Stimulated activated CD4-positive, alpha-beta T cell treated with anti-CD3 and anti-CD28 coated beads, Interleukin-4, amount 100 ng/mL, for 4 hours (primary cell): ENCODE measurements at places on chromosomes 11 and 22.

DNA sequence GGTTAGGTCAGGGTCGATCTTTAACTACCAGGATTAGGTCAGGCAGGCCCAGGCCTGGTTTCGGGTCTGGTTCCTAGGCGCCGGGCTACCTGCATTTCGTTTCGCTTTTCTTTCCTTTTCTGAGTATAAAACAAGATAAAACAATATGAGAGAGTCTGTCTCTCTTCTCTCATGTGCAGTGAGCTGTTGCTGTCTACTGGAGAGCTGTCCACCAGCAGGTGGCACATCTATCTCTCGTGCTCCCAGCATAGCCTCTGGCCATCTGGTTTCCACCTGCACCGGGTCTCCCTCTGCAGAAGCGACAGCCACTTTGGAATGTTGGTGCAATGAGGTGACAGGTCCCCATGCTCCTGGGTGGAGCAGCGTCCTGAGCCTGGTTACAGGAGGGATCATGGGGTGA, 27.6 kb downstream of the RIBC2 start:
- peak; percentile 19 for DNase-seq

- no peak for DNase-seq
Measured at GRCh38 chr11:15095736-15096228, 18.9 kb upstream of the INSC start.

GRCh38 chr11:19326499-19326898, 85.8 kb upstream of the E2F8 start:
- DNase-seq: no peak

DNA sequence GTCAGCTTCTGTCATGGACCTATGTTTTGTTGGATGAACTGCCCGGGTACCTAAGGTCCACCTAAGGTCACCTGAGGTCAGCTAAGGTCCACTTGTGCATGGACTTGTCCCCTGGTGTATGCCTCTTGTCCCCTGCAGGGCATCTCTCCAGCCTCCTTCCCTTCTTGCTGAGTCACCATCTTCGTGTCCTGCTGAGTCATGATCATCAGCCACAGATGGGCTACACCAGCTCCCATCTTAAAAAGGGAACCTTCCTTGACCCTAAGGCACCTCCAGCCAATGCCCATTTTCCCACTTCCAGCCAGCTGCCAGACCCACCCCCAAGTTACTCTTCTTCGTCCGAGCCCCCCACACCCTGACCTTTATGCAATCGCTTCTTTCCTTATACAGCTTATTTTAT, 544.9 kb downstream of the TBC1D22A start:
- DNase-seq: no peak

DNA sequence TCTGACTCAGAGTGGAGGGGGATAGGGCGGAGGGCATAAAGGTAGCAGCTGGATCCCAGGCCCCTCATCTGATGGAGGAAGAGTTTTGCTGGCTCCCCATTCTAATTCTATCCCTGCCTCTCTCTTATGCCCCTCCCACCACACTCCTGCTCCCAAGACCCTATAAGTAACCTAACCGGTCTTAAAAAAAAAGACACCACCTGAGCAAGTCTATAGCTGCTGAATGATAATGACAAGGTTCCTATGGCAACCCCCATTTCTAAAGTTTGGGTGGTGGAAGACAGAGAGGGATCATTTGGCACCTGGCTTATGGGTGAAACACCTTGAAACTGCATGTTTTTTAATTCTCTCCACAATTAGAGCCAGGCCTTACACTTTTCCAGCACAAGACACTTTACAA, 69.6 kb downstream of the LARGE1 start:
- no peak for DNase-seq

DNA sequence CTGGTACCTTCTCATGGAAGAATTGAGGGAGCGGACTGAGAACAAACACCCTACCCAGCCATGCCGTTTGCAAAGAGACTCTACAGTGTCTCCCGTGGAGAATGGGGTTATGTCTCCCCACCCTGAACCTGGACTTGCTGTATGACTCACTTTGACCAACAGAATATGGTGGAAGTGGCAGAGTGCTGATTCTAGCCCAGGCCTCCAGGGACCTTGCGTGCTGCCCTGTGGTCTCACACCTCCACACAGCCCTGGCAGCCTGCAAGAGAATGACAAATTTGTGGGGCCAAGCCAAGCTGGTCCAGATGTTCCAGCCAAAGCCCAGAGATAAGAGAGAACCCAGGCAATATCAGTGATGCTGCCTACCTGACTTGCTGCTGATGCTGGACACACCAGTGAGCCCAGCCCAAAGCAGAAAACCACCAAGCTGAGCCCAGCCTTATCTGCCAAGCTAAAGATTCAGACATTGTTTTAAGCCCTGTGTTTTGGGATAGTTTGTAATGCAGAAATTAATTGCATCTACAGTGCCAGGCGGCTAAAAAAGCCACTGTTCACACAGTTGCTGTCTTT, 8.1 kb upstream of the LINC01488 start:
- no peak for DNase-seq

GRCh38 chr22:45210991-45211390, 29.7 kb downstream of the KIAA0930 start:
- DNase-seq: no peak

GRCh38 chr11:104306862-104307474, 143.0 kb upstream of the PDGFD start:
- DNase-seq: no peak

GRCh38 chr22:17873804-17874203, 99.5 kb upstream of the BID start:
- DNase-seq: no peak

- DNase-seq: no peak
Measured at GRCh38 chr11:102760344-102761035, 19.9 kb downstream of the MMP10 start.

DNA sequence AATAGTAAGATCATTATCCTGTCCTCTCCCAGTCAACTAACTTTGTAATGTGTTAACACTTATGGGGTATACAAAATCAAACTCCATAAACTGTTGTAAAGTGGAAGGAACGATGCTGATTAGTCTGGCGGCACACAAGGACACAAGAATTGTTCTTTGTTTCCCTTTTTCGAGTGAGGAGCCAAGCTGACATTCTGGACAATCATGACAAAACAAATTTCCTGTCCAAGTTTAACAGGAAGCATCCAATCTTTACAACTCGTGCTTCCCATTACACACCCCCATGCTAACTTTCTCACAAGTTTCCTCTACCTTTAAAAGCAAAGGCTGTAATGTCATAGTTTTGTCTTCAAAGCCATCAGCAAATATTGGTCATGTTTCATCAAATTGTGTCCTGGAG, 20.4 kb upstream of the LDLRAD3 start:
- DNase-seq: no peak

DNA sequence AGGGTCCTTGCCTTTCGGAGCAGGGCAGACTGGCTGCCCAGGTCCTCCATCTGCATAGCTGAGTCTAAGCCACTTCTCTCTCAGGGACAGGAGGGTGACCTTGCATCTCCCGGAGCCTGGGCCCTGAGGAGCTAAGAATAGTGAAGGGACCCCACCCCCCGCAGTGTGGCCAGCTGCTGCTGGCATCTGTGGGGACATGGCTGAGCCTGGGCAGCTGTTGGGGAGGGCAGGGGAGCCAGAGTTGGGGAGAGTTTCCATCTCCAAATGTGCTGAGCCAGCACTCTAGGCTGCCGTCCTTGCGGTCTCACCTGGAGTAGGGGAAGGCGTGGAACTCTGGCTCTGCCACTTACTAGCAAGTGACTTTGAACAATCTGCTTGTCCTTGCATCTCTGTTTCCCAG, 34.8 kb upstream of the SHISAL1 start:
- no peak for DNase-seq

DNA sequence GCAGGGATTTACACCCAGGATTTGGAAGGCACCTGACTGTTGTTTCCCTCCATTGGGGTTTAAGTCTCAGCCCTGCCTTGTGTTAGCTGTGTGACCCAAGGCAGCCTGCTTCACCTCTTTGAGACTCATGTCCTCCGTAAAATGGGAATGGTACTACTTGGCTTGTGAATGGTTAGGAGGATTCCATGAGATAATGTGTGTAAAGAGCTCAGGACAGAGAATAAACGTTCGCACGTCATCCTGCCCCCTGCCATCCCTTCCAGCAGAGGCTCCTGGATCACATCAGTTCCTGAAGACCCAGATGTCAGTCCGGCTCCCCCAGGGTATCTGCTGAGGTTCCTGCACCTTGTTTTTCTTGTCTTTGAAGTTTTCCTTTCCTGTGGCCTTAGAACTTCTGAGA, 16.8 kb upstream of the ACCSL start:
- DNase-seq: no peak

- DNase-seq: no peak
Measured at GRCh38 chr22:44276041-44276440, 36.7 kb downstream of the SHISAL1 start.

DNA sequence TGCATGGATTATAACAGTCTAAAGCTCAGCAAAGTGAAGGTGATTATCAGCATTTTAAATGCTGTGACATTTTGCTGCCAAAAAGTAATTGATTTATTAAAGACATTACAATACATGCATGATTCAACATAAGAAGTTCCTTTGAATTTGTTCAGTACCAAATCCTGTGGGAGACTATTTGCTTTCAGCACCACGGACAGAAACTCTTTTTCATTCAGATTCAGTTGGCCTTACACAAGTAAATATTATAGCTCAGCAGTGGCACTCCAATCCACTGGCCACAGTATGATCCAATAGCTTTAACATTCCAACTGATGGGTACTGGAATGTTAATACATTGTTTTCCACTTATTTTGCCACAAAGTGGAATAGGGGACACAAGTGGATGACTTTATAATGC, 806.7 kb downstream of the NTM start:
- DNase-seq: no peak

DNA sequence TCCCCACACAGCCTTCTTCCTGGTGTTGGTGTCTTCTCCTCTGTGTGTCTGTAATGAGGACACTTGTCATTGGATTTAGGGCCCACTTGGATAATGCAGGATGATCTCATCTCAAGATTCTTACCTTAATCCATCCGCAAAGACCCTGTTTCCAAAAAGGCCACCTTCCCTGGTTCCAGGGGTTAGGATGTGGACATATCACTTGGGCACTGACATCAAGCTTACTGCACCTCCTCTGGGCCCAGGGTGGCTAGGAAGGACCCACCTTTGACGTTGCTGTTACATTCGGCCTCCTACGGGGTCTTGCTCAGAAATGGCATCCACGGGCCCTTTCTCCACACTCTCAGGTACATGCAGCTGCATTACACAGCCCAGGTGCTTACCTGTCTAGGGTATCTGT, 535.9 kb downstream of the BRD1 start:
- DNase-seq: no peak

DNA sequence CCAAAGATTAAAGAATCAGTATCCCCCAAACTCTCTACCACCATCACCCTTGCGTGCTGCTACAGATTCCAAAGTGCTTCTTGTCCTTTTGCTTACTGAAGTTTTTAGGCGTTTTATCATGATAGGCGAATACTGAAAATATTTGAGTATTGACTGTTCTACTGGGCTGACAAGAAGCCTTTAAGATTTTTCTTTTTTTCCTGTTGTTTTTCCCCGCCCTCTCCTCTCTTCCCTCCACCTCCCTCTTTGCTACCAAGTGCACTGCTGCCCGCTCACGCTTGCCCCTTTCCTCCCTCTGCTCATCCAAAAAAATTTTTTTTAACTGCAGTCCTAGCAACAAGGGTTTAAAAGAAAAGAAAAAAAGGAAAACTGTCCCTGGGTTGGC, 679 bp downstream of the SPCS2 start:
- DNase-seq: no peak

DNA sequence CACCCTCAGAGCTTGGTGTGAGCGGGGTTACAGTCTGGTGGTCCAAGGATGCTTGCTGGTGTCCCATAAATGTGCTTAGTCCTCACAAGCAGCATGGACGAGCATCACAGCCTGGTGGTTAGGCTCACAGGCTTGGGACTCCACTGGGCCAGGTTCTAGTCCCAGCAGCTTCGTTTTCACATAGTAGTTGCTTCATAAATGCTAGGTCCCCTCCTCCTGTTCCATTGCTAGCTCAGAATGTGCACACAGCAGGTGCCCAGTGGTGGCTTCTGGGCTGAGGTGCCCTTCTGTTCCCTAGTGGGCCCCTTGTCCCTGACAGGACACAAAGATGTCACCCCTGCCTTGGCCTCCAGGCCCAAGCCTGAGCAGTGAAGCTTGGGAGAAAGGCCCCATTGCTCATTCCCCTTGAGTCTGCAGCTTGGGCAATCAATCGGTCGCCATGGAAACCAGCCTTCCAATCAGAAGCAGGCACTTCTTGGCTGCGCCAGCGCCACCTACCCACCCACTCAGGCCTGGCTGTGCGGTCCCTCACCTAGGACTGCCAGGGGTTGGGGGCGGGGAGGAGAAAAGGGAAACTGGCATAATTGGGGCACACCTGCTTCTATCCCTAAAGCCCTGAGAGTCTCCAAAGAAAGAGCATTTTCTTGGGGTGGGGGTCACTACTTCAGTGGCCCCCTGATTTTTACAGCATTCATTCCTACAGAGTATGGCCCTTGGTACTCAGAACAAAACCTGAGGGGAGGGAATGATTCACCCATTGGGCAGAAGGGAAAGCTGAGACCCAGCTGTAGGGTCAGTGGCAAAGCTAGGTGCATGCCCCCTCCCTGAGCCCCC, 48.1 kb downstream of the CYTH4 start:
- DNase-seq: no peak

- no peak for DNase-seq
Measured at GRCh38 chr11:44825058-44825785, 98.5 kb downstream of the TSPAN18 start.

DNA sequence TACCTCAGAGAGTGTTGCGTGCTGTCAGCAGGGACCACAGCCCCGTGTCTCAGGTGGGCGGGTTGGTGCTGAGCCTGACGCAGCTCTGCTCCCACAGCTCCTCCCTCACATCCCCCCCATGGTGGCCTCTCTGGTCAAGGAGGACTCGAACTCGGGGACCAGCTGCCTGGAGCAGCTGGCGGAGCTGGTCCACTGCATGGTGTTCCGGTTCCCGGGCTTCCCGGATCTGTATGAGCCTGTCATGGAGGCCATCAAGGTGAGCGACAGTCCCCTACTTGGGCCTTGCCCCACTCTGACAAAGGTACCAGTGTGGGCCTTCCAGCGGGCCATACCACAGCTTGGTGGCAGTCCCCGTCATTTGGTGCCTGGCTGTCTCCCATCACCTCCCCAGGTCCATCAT, 11.8 kb downstream of the USP35 start:
- no peak for DNase-seq

DNA sequence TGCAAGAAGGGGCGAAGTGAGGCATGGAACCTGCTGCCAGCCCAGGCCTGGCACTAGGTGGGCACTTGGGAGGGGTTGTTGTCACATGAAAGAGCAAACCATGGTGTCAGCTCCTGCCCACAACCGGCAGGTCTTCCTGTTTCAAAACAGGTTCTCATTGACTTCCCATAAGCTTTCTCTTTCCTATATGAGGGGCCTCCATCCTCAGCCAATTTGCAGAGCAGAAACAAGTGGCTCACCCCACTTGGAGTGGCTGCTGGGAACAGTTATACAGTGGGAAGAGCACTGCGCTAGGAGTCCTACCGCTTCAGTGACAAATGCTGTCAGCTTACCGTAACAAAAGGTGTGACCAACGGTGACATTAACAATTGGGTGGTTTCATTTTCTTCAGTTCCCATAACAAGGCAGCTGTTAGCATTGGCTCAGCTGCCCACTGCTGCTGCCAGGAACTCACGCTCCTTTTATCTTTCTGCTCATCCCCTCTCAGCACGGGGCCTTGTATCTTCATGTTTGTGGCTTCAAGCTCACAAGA, 10.2 kb upstream of the SSTR3 start:
- DNase-seq: peak; percentile 55
